ENCODE measurements at places on chromosomes 3 and 15.

DNA sequence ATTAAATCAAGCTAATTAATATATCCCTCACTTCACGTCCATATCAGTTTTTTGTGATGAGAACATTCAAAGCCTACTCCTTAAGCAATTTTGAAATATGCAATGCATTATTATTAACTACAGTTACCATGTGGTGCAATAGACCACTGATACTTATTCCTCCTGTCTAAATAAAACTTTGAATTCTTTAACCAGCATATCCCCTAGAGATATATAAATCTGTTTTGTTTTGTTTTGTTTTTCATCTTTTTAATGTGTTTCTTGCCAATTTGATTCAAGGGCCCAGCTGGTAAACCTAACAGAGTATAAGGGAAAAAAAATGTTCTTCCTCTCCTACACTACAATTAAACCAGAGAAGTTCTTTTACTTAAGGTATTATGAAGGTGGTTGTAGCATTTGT, 524.2 kb downstream of the NAALADL2 start:
- no peak for DNase-seq

- no peak for DNase-seq
Observed at GRCh38 chr3:117743993-117744392, 1034.4 kb downstream of the TUSC7 start.

DNA sequence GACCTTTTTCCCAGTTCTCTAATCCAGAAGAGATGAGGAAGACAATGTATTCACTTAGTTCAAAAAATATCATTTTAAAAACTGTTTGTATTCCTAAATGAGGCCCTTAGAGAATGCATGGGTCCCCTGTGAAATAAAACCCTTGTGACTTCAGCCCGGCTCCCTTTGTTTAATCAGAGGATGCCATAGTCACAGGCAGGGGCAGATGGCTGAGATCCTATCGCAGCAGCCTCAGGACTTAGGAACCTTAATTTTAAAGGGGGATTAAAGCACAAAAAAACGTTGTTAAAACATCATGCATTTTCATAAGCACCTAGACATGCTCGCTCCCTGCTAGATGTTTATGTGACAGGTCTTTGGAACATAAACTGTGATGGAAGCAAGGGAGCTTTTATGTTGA, 176.6 kb downstream of the IL20RB start:
- no peak for DNase-seq

GRCh38 chr3:130826516-130827182, 67.2 kb upstream of the ATP2C1 start:
- DNase-seq, result no peak

- DNase-seq, result no peak
Observed at GRCh38 chr3:98617841-98618240, 24.4 kb upstream of the CPOX start.

All from stimulated activated CD8-positive, alpha-beta memory T cell treated with anti-CD3 and anti-CD28 coated beads, Interleukin-4, amount 100 ng/mL, for 1 hour (primary cell).